ELR (cell line): ENCODE measurements at places on chromosomes 5 and 9.
A peak's percentile ranks its signal among the peaks of the same experiment; 100 is the strongest.

GRCh38 chr9:34363619-34364351, 12.9 kb downstream of the MYORG start:
- no peak for DNase-seq

- peak; percentile 87 for DNase-seq
Observed at GRCh38 chr5:37837414-37838032, 2.3 kb downstream of the GDNF start.

DNA sequence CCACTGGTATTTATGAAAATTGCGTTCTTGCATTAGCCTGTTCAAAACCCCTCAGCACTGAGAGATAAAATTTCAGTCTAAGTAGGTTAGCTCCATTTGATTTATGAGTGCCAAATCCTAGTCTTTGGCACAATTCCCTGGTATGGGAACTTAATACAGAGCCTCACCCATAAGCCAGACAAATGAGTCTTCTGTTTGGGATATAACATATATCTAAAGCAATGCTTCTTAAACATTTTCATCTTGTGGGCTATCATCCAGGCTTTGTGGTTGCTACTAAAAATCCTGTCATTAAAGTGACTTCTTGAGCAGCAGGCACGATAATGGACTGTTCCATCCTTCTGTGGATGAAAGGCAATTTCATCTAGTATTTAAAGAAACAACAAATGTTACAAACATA, 419.5 kb upstream of the ACTBL2 start:
- no peak for DNase-seq

GRCh38 chr5:27403243-27403882, 365.0 kb upstream of the CDH9 start:
- DNase-seq: peak; percentile 19

DNA sequence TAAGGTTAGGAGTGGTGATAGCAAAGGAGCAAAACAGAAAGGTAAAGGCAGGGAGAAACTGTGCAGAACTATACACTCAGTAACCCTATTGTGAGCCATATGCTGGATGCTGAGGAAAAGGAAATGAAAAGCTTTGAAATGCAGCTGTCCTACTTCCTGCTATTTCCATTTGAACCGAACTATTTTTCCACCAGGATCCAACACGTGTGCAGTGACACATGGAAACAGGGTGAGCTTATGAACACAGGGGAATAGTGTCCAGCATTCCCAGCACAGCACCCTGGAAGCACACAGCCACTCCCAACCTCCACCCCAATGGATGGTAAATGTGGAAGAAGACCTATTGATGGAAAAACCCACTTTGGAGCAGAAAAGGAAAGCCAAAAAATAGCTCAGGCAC, 69.0 kb upstream of the SLC12A2 start:
- DNase-seq: no peak
